ENCODE measurements at places on chromosomes 2 and 18.

GRCh38 chr2:179344970-179345369, 80.3 kb upstream of the SESTD1 start:
- no peak for DNase-seq

GRCh38 chr2:184814421-184814820, 216.1 kb downstream of the ZNF804A start:
- DNase-seq: no peak

- no peak for DNase-seq
Measured at GRCh38 chr18:56516789-56517188, 121.6 kb downstream of the TXNL1 start.

DNA sequence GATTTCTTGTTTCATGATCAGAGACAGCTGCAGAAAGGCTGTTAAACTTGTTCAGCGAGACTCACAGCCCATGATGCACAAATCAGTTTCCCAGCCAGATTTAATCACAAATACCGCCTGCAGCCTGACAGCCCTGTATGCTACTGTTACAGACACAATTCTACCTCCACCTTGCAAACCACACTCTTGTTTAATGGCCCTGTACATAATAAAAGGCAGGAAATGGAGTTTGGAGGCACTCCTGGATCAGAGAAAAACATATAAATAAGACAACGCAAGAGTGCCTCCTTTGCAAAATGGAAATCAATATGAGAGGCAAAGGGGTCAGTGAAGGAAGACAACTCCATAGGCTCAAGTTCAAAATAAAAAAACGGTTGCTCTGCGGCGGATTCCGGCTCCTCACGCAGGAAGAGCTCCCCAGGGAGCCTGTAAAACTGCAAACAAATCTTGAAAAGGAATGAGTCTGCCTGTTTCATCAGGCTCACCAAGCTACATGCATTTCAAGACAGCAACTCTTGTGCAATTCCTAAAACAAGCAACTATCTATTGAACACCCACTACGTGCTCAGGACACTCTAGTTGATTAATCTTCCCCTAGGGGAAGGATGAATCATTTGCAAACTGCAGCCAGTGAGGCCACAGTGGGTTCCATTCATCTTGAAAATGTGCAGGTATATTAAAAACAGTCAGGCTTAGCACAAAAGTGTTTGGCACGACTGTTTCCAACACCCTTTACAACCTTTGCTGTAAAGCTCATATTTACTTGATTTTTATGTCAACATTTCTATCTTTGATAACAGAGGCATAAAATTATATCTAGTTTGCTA, 37.5 kb downstream of the TBC1D8 start:
- DNase-seq: no peak

DNA sequence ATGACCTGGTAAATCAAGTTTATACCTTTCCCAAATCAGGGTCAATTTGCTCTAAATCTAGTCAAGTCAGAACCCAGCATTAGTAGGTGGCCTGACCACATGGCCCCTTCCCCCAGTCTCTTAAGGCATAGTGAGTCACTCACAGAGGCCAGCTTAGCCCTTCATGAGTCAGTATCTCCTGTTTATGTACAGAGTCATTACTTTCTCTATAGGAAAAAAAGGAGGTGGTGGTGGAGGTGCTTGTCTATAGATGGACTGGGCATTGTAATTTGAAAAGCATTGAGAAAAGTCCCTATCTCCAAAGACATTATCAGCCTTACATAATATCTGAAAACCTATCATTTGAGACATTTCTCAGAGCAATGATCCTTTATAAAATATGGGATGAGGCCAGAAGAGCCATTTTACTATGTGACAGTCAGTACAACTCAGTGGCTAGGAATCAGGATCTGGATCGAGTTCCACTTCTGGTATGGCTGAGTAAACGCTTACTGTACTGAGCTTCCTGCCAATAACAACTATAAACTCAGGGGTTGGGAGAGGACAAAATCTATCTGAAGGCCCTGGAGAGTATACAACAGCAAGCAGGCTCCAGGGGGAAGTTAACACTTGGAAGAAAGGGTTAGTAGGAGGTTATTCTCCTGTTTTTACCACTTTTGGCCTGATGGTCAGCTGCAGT, 22.5 kb upstream of the SIGLEC15 start:
- DNase-seq: no peak
